Suppressor macrophage treated with lipopolysaccharide for 4 hours (primary cell): ENCODE measurements at places on chromosomes 1 and 21.

DNA sequence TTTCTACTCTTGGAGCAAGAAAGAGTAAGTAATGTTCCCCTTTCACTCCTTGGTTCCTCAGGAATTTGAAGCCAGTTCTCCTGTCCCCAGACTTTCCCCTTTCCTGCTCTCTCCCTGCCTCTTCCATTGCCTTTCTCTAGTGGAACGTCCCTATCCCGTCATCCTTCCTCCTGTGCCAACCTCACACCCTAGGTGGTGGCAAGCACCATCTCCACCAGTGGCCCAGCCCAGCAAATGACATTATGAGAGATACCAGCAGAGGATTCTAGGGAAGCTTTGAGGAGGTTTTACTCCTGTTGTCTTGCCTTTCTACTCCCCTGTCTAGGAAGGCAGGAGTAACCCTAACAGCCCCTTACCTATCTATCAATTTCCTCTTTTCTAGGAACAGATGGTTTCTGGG, 8.1 kb upstream of the TACSTD2 start:
- DNase-seq: no peak

- no peak for DNase-seq
Observed at GRCh38 chr1:64969305-64970046, 3.1 kb upstream of the JAK1 start.

GRCh38 chr21:39882151-39882838, 15.1 kb downstream of the PCP4 start:
- DNase-seq: no peak

- DNase-seq: no peak
Observed at GRCh38 chr1:163570071-163570470, 248.3 kb downstream of the NUF2 start.

GRCh38 chr1:19342894-19343616, 30.9 kb downstream of the SLC66A1 start:
- no peak for DNase-seq

- DNase-seq: no peak
Observed at GRCh38 chr1:91864017-91864700, 21.8 kb downstream of the TGFBR3 start.

- no peak for DNase-seq
Observed at GRCh38 chr1:76723949-76724348, 143.3 kb upstream of the ST6GALNAC5 start.

- DNase-seq: no peak
Observed at GRCh38 chr1:182719553-182719952, 35.2 kb upstream of the RGS8 start.

- peak; percentile 70 for DNase-seq
Observed at GRCh38 chr1:111203681-111204200, 3.3 kb upstream of the DENND2D start.
